Suprapubic skin (tissue), 4 donors: ENCODE measurements at places on chromosomes 6 and 20.

DNA sequence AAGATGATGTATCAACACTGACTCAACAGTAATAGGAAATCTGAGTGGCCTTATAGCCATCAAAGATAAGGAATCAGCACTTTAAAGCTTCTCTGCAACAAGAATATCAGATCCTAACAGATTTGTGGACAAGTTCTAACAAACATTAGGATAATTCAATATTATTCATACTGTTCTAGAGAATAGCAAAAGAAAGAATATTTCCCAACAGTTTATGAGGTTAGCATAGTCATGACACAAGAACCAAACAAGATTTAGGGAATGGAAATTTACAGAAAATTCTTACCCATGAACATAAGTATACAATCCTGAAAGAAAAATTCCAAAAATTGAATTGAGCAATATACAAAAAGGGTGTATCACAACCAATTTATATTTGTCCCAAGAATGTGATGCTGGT, 64.3 kb upstream of the BTBD3 start:
- no peak for DNase-seq

DNA sequence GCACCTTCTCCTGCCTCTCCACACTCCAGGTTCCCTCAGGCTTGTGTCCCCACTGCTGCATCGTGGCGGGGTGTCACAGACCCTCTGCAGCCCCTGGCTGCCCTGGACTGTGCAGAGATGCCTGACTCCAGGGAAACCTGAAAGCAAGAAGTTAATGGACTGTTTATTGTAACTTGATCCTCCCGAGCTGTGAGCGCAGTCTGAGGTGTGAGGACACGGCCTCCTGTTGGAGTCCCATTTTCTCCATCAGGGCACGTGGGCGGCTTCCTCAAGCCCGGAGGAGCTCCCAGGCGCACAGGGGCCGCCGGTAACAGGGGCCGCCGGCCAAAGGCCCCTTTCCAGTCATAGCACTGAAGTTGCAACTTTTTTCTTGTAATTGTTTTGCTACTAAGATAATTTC, 16.9 kb downstream of the RBM38 start:
- no peak for DNase-seq

GRCh38 chr6:130577178-130577919, 211.5 kb downstream of the TMEM200A start:
- no peak for DNase-seq

DNA sequence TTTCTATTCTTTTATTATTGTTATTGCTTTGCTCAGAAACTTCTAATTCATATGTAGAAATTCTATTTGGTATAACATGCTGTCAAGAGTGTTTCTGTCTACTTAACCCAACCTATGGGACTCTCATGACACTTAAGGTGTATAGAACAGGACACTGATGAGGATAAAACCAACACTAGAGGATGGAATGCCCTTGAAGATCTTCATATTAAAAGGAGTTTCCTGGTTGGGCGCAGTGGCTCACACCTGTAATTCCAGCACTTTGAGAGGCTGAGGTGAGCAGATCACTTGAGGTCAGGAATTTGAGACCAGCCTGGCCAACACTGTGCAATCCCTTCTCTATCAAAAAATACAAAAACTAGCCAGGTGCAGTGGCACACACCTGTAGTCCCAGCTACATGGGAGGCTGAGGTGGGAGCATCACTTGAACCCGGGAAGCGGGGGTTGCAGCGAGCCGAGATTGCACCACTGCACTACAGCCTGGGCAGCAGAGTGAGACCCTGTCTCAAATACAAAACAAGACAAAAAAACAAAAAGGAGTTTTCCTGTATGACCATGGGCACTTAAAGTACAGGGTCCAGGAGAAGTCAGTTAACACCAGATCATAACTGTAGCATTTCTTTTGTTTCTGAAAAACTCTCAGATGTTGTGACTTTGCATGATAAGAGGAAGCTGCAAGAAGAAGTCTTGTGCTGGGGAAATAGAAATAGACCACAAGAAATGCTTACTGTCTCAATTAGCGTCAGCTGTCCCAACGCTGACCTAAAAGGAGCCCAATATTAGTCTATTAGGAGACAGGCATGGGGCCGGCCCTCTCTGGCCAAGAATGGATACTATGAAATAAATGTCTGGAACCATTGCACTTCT, 38.9 kb upstream of the CD2AP start:
- no peak for DNase-seq

DNA sequence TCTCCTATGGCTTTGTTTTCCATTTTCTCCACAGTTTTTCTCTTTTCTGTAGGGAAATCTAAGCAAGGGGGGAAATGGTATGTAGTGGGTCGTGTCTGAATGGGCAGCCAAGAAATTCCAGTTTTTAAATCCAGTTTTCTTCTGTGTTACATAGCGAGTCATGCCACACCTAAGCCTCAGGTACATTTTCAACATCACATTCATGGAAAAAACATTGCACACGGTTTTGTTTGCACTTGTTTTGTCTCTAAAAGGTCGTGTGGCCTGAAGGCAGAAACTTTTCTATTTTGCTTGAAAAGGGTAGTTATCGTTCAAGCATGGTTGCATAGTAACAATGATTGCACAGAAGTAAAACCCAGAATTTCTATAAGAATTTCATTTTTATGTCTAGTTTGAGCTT, 70.5 kb downstream of the MOXD1 start:
- no peak for DNase-seq

- DNase-seq = no peak
These were observed 3.6 kb upstream of the BPIFB1 start for GRCh38 chr20:33279261-33279910.

DNA sequence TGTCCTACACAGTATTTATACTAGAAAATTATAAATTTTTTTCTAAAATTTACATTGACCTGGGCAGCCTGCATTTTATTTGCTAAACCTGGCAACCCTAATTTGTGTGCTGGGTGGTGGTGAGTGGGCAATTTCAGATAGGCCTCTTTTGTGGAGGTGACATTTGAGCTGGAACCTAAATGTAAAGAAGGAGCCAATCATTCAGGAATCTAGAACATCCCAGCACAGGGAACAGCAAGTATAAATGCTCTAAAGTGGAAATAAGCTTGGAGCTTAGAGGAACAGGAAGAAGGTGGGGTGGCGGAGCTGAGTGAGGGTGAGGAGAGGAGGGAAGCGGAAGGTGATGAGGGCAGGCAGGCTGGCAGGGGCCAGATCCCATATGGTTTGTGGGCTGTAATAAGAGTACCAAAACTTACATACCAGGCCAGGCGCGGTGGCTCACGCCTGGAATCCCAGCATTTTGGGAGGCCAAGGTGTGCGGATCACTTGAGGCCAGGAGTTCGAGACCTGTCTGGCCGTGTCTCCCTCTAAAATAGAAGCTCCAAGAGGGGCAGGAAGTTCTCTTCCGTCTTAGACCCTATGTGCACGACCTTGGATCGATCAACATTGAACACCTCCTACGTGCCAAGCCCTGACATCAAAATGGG, 549 bp upstream of the CSE1L start:
- peak; percentile 68 for DNase-seq

DNA sequence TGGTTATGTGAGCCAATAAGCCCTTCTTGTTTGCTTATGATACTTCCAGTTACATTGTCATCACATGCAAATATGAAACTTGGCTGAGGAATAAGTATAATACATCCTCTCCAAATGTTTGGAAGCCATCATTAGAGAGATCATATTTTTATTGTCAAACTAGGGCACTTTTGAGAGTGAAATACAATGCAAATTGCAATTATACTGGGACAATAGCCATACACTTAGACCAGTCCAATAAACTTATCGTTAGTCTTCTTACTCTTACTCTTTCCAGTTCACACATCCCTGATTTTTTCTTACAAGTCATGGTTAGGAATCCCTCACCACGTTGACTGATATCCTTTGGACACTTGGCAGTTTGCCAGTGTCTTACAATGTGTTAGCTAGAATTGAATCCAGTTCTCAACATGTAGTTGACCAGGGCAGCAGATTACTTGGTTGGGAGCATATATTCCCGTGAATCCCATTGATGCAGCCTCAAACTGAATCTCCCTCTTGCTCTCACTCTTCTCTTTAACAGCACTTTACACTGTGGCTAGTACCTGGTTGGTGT, 519.7 kb upstream of the ID4 start:
- DNase-seq = no peak

- no peak for DNase-seq
These were observed 22.7 kb downstream of the RCAN2 start for GRCh38 chr6:46468403-46469010.

GRCh38 chr20:20734475-20734948, 22.1 kb upstream of the RALGAPA2 start:
- no peak for DNase-seq

- DNase-seq = no peak
These were observed 5.6 kb downstream of the DACT2 start for GRCh38 chr6:168314021-168314420.

DNA sequence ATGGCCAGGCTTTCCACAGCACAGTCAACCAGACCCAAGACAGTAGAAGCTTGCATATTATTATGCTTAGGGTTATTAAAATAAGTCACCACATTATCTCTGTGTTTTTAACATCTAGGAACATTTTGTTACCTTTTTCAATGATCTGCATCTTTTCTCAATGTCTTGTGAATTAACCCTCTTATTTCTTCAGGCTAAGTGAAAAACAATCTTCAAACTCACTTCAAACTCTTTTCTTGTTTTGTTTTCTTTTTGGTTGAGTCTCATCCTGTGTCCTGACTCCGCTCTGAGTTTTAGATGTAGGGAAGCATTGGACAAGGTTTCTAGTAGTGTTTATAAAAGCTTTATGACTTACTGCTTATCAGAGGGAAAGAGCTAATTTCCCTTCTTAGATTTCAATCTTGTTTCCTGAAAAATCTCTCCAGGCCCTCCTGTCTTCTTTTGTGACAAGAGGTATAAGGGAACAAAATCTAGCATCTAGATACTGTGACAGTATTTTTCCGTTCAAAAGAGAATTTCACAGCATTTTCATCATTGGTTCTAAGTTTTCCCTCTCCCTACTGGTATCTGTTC, 26.2 kb downstream of the NOX3 start:
- no peak for DNase-seq

DNA sequence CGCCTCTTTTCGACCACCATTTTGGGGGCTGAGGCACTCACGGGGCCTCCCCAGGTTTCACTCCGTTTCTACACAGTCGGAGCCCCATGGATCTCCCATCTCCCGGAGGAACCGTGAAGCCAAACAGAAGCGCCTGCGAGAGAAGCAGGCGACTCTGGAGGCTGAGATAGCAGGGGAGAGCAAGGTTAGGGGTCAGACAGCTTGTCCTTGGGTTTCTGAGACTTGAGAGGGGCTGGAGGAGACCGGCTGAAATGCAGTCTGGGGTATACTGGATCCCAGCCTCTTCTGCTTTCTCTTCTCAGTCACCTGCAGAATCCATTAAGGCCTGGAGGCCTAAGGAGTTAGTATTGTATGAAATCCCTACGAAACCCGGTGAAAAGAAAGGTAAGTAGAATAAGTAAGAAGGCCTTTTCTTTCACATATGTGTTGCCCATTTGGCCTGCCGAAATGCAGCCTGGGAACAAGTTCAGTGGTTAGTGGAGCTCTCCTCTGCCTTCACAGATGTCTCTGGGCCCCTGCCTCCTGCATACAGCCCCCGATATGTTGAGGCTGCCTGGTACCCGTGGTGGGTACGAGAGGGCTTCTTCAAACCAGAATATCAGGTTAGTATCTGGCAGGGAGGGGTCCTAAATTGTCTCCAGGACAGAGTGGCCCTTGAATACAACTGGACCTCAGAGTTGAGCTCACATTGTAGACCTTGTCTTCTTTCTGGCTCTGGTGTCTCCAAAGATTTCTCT, 984 bp downstream of the VARS2 start:
- no peak for DNase-seq

DNA sequence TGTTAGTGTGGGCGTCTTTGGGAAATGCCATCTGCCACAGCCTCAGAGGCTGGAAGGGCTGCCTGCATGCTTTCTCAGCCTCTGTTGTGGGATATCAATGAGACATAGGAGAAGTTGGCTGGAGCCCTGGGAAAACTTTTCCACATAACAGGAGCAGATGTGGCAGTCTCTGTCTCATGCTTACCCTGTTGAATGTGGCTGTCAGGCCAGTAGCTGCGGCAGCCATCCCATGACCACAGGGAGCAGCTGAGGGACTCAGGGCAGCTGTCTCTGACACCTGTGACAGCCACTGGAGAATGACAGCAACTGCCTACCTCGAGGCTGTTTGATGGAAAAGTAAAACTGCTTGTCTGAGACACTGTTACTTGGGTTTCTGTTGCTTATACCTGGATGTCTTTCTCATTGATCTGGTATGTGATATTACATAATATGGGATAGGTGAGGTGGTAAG, 64.4 kb downstream of the TULP4 start:
- DNase-seq = no peak

GRCh38 chr6:114364301-114364700, 21.5 kb upstream of the HS3ST5 start:
- no peak for DNase-seq

- no peak for DNase-seq
These were observed 53.3 kb downstream of the ATG5 start for GRCh38 chr6:106272287-106272686.

- no peak for DNase-seq
These were observed 683 bp upstream of the GCNT2 start for GRCh38 chr6:10520468-10520867.

DNA sequence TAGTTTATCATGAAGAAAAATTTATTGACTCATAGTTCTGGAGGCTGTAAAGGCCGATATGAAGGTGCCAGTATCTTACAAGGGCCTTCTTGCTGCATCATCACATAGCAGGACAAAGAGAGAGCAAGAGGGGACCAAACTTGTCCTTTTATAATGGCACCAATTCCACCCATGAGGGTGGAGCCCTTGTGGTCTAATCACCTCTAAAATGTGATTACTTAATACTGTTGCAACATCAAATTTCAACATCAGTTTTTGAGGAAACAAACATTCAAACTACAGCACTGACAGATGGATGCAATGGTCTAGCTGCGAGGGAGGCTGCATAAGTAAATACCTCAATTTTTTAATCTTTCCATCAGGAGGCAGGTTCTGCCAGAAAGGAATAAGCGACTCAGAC, 76.7 kb upstream of the LAMA2 start:
- no peak for DNase-seq

- no peak for DNase-seq
These were observed 130.4 kb upstream of the QKI start for GRCh38 chr6:163284151-163284550.

- DNase-seq = no peak
These were observed 85.7 kb upstream of the NEDD9 start for GRCh38 chr6:11317885-11318771.

DNA sequence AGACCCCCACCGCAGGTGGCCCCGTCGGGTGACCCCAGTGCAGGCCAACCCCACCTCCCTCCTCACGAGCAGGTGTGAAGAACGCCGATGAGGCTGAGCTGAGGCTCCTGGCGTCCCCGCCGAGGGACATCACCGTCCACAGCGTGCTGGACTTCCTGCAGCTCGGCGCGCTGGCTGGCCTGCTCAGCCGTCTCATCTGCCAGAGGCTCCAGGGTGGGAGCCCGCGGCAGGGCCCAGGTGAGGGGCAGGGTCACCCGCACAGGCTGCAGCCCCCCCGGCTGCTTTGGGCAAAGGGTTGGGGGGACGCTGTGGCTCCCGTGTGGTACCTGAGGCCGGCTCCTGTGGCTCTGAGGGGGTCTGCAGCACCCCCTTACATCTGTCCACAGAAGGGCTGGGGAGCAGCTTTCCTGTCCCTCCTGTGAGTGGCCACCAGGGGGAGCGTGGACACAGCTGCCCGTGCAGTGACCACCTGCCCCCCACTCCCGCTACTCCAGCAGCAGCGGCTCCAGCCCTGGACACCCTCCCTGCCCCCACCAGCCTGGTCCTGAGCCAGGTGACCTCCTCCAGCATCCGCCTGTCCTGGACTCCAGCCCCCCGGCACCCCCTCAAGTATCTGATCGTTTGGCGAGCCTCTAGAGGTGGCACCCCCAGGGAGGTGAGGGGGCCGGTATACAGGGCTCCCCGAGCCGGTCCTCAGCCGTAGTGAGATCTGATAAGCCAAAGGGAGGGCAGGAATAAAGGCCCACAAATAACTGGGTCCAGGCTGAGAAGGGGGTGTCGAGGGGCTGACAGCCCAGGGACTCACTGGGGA, 16.5 kb downstream of the COL20A1 start:
- DNase-seq = no peak
